ENCODE measurements at places on chromosomes 1 and 21.

DNA sequence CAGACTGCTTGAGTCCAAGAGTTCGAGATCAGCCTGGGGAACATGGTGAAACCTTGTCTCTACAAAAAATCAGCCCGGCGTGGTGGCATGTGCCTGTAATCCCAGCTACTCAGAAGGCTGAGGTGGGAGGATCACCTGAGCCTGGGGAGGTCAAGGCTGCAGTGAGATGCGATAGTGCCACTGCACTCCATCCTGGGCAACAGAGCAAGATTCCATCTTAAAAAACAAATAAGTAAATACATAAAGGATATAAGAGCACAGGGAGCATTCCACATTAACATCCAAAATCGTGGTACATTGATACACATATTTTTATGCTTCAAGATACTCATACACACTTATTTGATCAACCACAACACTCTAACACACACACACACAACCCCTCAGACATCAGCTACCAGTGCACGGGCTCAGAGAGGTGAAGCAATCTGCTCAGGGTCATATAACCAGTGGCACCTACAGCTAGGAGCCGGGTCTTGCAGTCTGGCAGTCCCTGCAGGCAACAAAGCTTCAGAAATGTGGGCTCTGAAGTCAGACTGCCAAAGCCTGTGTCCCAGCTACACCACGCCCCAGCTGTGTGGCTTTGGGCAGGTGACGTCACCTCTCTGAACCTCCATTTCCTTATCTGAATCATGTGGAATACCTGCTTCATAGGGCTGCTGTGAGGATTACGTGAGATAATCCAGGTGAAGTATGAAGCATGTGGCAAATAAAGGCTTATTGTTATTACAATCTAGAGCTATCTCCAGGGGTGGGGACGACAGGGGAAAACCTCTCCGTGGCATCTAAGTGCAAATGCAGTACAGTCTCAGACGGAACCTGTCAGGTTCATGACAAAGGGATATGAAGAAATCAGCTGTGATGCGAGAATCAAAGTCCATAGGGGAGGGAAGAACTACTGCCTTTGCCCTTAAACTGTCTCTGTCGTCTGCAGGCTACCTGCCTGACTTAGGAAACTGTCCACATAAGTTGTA is 4.8 kb upstream of the CRYBG2 start:
- DNase-seq: peak; percentile 31

GRCh38 chr1:175195281-175195680 is 2.7 kb upstream of the KIAA0040 start:
- DNase-seq: no peak

DNA sequence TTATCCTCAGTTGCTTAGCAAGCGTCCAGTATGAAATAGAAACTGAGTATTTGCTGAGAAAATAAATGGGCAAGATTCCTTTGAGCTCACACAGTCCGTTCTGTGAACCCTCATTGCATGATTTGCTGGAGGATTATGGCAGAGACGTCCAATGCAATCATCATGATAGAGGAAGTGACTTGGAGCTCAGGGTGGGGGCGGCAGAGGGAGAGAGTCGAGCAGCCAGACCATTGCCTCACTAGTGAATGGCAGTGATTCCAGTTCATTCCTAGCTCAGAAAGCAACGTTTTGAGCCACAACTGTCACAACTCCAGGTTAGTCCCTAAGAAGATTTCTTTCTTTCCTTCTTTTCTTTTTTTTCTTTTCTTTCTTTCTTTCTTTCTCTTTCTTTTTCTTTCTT is 27.5 kb upstream of the COL9A2 start:
- DNase-seq: no peak

DNA sequence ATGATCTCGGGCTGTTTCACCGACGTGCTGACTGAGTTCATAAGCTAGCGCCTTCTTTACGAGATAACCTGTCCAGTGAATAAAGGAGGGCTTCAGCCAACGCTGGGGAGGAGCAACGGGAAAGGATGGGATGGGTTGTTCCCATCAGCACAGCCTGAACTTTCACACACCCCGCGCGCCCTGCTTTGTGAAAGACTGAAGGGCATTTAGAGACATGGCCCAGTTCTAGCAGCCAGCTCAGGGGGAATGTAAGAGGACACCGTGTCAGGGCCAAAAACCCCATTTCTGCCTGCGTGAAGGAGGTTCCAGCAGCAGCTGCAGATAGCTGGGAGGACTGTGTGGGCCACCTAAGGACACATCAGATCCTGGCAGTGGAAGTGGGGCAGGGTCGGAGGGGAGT is 255.1 kb upstream of the RAB4A start:
- no peak for DNase-seq

- no peak for DNase-seq
Observed at GRCh38 chr1:92691925-92692324, 93.0 kb downstream of the EVI5 start.

GRCh38 chr21:44299085-44299457 is 782 bp upstream of the PFKL start:
- DNase-seq: no peak

DNA sequence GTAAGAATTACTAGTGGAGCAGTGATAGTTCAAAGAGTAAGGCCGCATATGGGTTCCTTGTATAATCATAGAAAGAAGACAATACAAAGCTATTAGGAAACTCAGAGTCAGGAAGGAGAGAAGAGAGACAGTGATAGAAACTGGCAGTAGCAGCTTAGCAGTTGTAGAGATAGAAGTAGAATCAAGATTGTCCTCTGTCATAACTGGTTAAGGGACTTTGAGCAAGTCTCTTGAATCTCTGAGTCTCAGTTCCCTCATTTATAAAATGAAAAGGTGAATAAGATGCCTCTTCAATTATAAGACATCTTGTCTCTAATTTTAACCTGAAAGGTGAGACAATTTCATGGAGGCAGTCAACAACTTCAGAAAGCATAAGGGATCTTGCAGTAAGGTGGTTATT is 6.5 kb upstream of the RALGPS2 start:
- DNase-seq: no peak

DNA sequence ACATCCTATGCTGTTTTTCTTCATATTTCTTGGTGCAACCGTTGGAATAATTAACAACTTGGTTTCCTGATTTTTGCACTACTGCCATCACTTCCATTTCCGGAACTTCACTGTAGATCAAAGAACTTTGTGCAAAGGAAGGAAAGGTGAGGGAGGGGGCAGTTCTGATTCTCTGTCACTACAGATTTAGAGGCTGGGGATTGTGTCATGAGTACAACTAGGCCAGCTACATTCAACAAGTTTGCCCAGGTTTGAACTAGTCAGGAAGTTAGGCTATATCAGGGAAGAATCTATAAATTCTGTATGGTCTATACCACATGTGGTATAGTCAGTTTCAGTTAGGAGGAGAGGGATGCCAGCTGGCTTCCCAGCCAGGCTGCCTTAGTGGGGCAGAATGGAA is 84.2 kb downstream of the RGL1 start:
- no peak for DNase-seq

- no peak for DNase-seq
Observed at GRCh38 chr21:26943921-26944320, 23.0 kb downstream of the ADAMTS5 start.

DNA sequence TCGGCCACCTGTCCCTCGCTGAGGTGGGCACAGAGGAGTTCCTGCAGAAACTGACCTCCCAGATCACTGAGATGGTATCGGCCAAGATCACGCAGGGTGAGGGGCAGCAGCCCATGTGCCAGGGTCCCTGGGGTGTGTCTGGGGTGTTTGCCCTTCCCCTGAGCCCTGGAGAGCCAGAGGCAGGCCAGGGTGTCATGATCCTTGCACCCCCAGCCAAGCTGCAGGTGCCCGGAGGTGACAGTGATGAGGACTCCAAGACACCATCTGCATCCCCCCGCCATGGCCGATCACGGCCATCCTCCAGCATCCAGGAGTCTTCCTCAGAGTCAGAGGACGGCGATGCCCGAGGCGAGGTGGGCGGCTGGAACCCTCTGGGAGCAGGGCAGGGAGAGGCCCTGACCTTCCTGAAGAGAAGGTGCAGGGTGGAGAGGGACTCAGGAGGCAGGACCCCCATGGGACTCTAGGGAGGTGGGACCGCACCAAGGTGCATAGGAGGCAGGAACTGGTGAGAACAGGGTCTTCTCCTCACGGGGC is 69.5 kb downstream of the TRIM11 start:
- DNase-seq: no peak

GRCh38 chr1:177431123-177431522 is 260.4 kb downstream of the BRINP2 start:
- no peak for DNase-seq
